ENCODE measurements at places on chromosomes 12 and 14.

DNA sequence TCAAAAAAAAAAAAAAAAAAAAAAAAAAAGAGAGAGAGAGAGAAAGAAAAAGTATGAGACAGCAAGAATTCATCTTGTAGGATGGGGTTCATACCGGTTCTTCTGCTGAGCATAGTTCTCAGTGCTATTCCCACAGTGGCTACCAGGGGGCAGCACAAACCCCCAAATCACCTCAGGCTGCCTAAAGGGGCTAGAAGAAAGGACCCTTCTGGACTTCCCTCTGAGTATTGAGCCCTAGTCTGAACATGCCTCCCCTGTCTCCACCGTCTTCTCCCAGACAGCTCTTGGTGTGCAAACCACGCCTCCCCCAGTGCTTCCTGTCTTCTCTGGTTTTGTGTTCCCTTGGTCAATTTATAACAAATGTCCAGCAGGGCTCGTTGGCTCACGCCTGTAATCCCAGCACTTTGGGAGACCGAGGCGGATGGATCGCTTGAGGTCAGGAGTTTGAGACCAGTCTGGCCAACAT, 31.3 kb upstream of the SMUG1 start:
- DNase-seq, result peak; percentile 68

DNA sequence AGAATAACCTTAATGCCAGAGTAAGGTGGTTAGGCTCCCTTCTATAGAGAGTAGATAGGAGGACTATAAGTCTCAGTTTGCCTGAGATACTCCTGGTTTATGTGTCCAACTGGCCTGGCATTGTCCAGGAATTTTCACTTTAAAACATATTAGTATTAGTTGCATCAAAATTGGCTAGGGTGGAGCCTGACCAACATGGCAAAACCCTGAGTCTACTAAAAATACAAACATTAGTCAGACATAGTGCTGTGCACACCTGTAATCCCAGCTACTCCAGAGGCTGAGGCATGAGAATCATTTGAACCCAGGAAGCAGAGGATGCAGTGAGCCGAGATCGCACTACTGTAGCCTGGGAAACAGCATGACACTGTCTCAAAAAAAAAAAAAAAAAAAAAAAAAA, 11.9 kb downstream of the WDHD1 start:
- no peak for DNase-seq

DNA sequence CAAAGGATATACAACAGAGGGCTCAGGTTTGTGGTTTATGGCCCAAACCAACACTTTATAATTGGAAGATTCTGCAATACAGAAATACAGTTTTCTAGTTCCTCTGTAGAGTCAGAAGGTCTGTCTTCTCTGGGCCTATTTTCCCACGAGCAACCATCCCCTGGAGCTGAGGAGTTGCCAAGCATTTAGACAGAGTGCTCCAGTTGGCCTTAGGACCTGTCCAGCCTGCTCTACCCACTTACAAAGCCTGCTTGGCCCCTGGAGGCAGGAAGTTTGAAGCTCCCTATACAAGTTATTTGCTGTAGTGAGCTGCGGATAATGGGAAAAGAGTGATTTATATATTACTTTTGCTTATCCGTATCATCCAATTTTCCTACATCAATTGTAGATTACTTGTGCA, 60.8 kb upstream of the HSPB8 start:
- no peak for DNase-seq

GRCh38 chr12:11607313-11608081, 42.0 kb upstream of the ETV6 start:
- DNase-seq, result no peak

GRCh38 chr12:46920499-46920898, 94.7 kb upstream of the SLC38A4 start:
- DNase-seq, result no peak

DNA sequence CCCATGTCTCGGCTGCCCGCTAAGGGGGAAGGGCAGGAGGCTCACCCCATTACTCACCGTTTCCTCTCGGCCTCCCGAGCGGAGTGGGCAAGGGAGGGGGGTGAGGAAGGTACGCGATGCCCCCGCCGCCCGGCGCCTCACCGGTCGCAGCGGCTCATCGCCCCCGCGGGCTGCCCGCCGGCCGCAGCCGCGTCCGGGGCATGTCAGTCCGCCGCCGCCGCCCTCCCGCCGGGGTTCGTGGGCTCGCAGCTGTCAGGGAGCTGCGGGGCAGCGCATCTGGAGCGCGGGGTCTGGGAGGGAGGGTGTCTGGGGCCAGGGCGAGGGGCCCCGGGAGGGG, 461 bp downstream of the SLC8A3 start:
- DNase-seq, result no peak

GRCh38 chr12:6476489-6476888, 6.0 kb upstream of the VAMP1 start:
- DNase-seq, result no peak

GRCh38 chr14:104938436-104938835, 13.8 kb downstream of the PLD4 start:
- DNase-seq, result no peak

- peak; percentile 19 for DNase-seq
Observed at GRCh38 chr12:128823216-128823915, 392 bp downstream of the SLC15A4 start.

GRCh38 chr12:85971800-85972199, 97.7 kb downstream of the NTS start:
- DNase-seq, result no peak

DNA sequence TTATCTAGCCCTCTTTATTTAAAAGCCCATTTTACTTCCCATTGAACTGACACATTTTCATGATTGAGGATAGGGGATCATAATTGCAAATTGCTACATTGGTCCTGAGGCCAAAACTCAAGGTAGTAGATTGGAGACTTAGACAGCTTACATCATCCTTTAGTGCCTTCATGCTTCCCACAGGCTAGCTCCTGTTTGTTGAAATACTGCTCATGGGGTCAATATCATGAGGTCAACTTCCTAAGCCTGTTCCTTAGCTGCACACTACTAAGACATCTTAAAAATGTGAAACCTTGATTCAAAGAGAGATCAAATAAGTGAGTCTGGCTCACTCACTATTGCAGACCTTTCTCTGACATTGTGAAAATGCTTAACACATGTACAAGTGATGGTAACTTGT, 113.0 kb downstream of the TBC1D30 start:
- DNase-seq, result no peak

GRCh38 chr12:56998981-56999380, 7.4 kb downstream of the ZBTB39 start:
- peak; percentile 51 for DNase-seq

GRCh38 chr14:94541234-94541975, 19.8 kb upstream of the SERPINA4 start:
- no peak for DNase-seq

DNA sequence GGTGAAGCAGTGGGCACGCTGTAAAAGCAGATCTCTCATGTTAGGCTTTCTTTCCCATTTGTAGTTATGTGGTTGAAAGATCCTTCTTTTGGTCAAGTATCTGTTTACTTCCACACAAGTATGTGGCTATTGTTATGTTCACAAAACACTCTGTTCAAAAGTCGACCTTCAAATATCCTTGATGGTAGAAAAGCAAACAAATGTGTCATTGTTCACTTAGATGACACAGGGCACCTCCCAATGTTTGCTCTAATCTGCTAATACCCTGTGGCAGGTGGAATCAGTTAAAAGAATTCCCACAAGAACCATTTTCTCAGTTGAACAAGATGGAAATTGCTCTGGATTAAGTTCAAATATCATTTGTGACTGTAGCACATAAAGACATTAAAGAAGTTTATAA, 43.6 kb upstream of the NAA30 start:
- no peak for DNase-seq

- no peak for DNase-seq
Observed at GRCh38 chr14:68143341-68143841, 323.8 kb downstream of the RAD51B start.

- DNase-seq, result no peak
Observed at GRCh38 chr12:74537126-74537706, 419 bp upstream of the ATXN7L3B start.

GRCh38 chr12:51372021-51372420, 19.2 kb downstream of the GALNT6 start:
- no peak for DNase-seq

DNA sequence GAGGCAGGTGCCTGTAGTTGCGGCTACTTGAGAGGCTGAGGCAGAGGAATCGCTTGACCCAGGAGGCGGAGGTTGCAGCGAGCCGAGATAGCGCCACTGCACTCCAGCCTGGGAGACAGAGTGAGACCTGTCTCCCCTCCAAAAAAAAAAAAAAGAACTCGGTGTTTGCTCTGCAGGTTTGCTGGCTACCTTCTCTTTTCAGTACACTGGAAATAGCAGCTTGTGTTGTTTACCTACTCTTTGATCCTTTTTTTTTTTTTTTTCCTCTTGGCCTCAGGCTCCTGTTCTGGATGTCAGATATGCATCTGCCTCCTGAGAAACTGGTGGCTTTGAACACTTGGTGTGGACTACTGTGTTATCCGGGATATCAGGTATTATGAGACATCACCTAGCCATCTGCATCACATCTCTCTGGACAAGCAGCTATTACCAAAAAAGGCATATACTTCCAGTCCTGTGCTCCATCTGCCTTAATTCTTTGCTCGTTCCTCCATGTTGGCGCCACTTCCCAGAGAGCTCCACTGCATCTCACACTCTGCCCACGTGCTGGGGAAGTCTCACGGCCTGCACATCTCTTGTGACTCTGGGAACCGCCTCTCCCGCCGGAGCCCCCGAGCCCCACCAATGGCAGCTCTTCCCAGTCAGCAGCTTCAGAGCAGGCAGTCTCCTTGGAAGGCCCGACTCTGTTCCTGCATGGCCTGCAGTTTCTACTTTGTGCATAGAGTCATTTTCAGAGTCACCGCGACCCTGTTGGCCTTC, 50.9 kb upstream of the TRAF3 start:
- no peak for DNase-seq

DNA sequence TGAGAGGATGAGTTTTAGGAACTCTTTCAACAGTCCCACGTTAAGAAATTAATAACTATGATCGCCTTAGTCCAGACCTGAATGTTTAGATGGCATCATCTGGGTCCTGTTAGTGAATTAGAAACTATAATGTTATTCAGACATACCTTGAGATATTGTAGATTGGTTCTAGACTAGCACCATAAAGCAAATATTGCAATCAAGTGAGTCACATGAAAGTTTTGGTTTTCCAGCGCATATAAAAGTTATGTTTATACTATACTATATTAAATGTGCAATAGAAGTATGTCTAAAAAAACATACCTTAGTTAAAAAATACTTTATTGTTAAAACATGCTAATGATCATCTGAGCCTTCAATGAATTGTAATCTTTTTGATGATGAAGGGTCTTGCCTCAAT, 106.6 kb upstream of the ATP2B1 start:
- no peak for DNase-seq

DNA sequence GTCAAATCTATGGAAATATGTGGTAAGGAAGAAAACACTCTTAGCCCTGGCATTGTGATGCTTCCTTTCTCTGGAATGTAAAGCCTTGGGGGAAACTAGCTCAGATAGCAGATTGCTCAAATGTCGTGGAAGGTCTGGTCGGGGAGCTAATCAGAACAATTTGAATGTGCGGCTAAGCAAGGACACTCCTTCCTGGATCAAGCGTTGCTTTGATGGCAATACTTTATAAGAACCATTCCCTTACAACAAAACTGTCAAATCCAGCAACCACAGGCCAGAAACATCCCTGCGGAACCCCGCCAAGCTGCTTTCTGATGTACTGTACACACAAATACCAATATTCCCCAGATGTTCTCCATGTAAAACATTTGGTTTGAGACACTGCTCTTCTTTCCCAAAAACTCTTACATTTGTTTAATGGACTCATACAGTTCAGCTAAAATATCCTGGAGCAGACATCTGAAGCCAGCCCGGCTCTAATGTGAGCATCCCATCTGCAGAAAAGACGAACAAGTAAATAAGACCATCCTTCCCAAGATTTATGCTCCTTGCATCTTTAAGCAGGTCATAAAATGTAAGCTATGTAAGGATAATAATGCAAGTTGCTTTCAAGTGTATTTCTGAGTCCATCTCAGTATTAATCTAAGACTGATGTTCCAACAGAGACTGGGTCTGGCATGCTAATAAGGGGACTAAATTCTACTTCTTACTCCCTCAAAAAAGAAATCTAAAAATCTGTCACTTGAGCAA, 20.2 kb downstream of the NUAK1 start:
- DNase-seq, result no peak

DNA sequence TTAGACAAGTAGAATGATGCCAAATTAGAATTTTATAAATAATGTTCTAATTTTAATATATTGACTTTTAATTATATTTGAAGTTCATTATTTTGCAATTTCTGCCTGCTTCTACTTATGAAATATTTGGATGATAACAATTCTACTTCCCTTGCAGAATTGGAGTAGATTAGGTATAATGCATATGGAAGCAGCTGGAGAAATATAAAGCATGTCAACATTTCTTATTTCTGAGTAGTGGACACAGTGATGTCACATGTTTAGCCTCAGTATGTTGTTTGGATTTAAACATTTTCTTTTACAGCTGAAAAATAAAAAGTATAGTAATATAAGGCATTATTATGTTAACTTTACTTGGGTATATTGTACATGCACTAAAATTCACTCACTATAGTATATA, 344.2 kb upstream of the E2F7 start:
- DNase-seq, result no peak

GRCh38 chr14:75361751-75362433, 65.9 kb upstream of the JDP2 start:
- DNase-seq, result no peak

- no peak for DNase-seq
Observed at GRCh38 chr14:22263961-22264360, 325.1 kb downstream of the DAD1 start.

GRCh38 chr12:94026596-94026995, 121.8 kb upstream of the PLXNC1 start:
- no peak for DNase-seq

DNA sequence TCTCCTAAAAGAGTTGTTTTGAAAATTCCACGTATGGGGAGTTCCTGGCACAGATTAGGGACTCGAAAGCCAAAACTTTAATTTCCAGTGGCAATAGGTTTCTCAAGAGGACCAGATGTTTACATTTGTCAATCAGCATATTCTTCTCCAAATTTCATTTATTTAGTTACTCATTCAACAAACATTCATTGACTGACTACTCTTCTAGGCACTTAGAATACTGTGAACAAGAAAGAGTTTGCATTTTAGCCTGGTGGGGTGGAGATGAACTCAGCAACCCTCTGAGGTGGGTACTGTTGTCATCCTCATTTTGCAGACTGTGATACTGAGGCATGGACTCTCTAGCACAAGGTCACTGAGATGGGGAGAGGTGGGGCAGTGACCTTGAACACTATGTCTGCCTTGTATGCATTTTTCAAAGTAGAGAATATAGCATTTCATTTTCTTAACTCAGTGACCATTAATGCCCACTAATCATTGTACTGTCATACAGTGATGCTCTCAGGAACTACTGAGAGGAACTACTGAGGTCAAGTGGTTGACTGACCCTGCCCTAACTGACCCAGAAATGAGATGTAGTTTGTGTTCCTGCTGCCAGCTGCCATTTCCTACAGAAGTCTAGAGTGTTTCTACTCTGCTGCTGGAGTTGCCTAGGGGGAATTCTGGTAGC, 2.2 kb downstream of the L3HYPDH start:
- DNase-seq, result no peak

DNA sequence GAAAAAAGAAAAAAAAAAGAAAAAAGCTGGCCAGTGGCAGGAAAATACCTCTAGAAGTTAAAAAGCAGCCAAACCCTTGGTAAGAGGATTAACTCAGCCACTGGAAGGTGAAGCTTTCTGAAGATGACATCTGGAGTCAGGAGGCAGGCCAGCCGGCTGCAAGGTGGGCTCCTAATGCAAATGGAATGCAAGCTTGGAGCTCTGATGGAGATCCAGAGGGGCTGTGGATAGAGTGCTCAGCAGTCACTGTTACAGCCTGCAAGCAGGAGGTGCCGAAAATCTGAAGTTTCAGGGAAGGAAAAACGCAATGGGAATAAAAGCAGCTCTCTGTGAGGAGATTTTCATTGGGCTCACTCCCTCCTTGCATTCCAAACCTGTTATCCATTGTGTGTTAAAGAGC, 41.0 kb downstream of the GSC start:
- DNase-seq, result no peak

All from stimulated activated CD4-positive, alpha-beta T cell treated with anti-CD3 and anti-CD28 coated beads, Interleukin-4, amount 100 ng/mL, for 1 hour (primary cell).